ENCODE measurements at places on chromosomes 7 and 10.

GRCh38 chr7:41685684-41686083 is 17.2 kb downstream of the INHBA start:
- no peak for DNase-seq

GRCh38 chr10:86262688-86263181 is 103.9 kb downstream of the GRID1 start:
- DNase-seq: no peak

- no peak for DNase-seq
Measured at GRCh38 chr10:90930971-90931871, 10.3 kb upstream of the ANKRD1 start.

- no peak for DNase-seq
Measured at GRCh38 chr10:44958196-44958897, 1.3 kb upstream of the RASSF4 start.

DNA sequence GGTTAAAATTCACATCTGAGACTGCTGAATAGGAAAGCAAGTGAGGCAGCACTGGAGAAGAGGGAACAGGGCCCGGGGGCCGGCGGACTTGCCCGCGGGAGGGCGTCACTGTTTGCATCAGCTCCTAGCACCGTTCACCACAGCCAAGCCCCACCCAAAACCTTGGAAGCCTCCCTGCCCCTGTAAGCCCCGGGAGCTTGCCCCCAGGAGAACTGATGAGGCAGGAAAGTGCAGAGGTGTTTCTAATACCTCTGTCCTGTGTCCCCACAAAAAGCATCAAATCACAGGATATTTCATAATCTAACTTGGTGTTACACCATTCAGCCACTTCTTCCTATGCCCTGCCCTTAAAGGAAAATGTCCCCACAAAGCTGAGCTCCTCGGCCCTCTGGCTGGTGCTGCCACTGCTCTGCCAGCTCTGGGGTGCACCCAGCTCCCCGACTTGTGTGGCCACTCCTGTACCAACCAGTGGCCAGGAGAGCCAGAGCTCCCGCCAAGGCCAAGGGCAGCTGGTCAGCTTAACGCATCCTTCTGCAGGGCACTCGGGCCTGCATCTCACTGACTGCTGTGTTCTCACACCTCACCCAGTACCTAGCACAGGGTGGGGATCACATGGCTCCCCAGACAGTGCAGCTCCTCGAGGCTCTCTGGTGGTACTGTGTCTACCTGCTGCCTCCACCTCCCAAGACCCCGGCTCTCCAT is 47.3 kb upstream of the CNPY1 start:
- no peak for DNase-seq

DNA sequence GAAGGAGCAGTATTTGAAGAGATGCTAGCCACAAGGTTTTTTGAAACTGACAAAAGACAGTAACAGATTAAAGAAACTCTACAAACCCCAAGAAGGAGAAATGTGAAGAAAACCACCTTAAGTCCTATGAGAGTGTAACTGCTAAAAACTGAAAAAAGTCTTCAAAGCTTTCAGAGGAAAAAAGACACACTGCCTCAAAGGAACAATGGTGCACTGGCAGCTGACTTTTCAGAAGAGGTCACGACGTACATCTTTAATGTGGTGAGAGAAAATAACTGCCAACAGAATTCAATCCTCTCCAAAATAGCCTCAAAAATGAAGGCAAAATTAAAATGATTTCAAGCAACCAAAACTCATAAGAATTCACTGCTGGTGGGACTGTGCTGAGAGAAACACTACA is 94.0 kb downstream of the VIPR2 start:
- no peak for DNase-seq

- no peak for DNase-seq
Measured at GRCh38 chr7:86720306-86720705, 76.6 kb downstream of the GRM3 start.

DNA sequence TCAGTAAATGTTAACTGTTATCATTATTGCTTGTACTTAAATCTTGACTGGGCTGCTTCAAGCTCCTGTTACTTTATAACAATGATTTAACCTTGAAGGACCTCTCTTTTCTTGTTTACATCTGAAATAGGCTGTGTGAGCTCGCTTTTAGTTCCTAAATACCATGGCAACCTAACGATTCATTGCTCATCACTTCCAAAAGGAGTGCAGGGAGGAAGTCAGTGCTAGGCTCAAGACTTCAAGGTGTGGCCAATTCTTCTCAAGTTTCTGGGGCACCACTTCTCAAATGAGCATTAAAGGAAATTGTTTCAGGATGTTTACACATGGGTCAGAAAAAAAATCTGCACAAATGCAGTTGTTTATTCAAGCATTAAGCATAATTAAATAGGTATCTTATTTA is 284.2 kb downstream of the MTERF1 start:
- DNase-seq: no peak

Measured in NCI-H510A (cell line).